Metanephros (tissue), 2 donors: ENCODE measurements at places on chromosomes 1 and 21. TPM values are rescaled to one million over a fixed set of nuclear protein-coding genes. Genes with fewer than 3 reads are reported as not detected.

S100A7 gene
- not detected for total RNA-seq

ASH1L gene
- total RNA-seq, result 60.3 TPM

CENPS gene
- total RNA-seq, result 20.6 TPM

CLIC6 gene
- total RNA-seq, result 1.5 TPM

OR10Z1 gene
- not detected for total RNA-seq

OR14A2 gene
- not detected for total RNA-seq

CASZ1 gene
- 33.7 TPM for total RNA-seq

FCRL5 gene
- 0.23 TPM for total RNA-seq

KPRP gene
- not detected for total RNA-seq

ARHGAP30 gene
- total RNA-seq, result 5.5 TPM

UROD gene
- 82.4 TPM for total RNA-seq

HSPB7 gene
- total RNA-seq, result 7.3 TPM

ANKRD35 gene
- 3.1 TPM for total RNA-seq

SLC25A34 gene
- total RNA-seq, result 3.4 TPM

CDCA8 gene
- 5.4 TPM for total RNA-seq

GBP1 gene
- 43.0 TPM for total RNA-seq

NEK2 gene
- total RNA-seq, result 10.2 TPM

HEYL gene
- total RNA-seq, result 12.1 TPM

MTF1 gene
- total RNA-seq, result 5.7 TPM

NTMT2 gene
- not detected for total RNA-seq

CAMTA1 gene
- total RNA-seq, result 50.2 TPM

ERICH3 gene
- total RNA-seq, result 0.12 TPM

WNT9A gene
- 2.0 TPM for total RNA-seq

SCAF4 gene
- 19.2 TPM for total RNA-seq

CR2 gene
- 0.64 TPM for total RNA-seq

GJB4 gene
- total RNA-seq, result not detected

FCAMR gene
- 6.0 TPM for total RNA-seq

SH3D21 gene
- total RNA-seq, result 19.5 TPM

SV2A gene
- 6.2 TPM for total RNA-seq

GUCA2A gene
- not detected for total RNA-seq

CCDC27 gene
- total RNA-seq, result not detected

CFHR3 gene
- total RNA-seq, result 0.23 TPM

NBPF20 gene
- total RNA-seq, result 4.1 TPM

SIM2 gene
- 20.5 TPM for total RNA-seq

ATP1A4 gene
- total RNA-seq, result 0.76 TPM

ZBTB18 gene
- 30.4 TPM for total RNA-seq

SPATA1 gene
- total RNA-seq, result 1.6 TPM

DCST1 gene
- total RNA-seq, result not detected

ZNF436 gene
- total RNA-seq, result 28.6 TPM

KCNE2 gene
- total RNA-seq, result not detected

TRNP1 gene
- 4.4 TPM for total RNA-seq

HSF2BP gene
- total RNA-seq, result 3.0 TPM

PLA2G2D gene
- not detected for total RNA-seq

LCK gene
- total RNA-seq, result 8.5 TPM

KRTAP6-1 gene
- total RNA-seq, result not detected

FAM151A gene
- 9.3 TPM for total RNA-seq

LRRC3 gene
- total RNA-seq, result 4.0 TPM

S100A1 gene
- 5.3 TPM for total RNA-seq

RHCE gene
- 4.9 TPM for total RNA-seq

HSD11B1 gene
- 0.12 TPM for total RNA-seq

KCNA10 gene
- total RNA-seq, result not detected

HCN3 gene
- 4.6 TPM for total RNA-seq

TSTD1 gene
- 56.5 TPM for total RNA-seq

MYOC gene
- total RNA-seq, result 0.82 TPM

CHD5 gene
- 0.41 TPM for total RNA-seq

INTS7 gene
- 19.4 TPM for total RNA-seq

ADORA3 gene
- total RNA-seq, result 0.88 TPM
